ENCODE measurements at places on chromosomes 7 and 10. TPM values are rescaled to one million over a fixed set of nuclear protein-coding genes. Genes with fewer than 3 reads are reported as not detected.

- no peak for DNase-seq
These were observed 3.6 kb downstream of the PRKAR2B start for GRCh38 chr7:107047902-107048782.

DNA sequence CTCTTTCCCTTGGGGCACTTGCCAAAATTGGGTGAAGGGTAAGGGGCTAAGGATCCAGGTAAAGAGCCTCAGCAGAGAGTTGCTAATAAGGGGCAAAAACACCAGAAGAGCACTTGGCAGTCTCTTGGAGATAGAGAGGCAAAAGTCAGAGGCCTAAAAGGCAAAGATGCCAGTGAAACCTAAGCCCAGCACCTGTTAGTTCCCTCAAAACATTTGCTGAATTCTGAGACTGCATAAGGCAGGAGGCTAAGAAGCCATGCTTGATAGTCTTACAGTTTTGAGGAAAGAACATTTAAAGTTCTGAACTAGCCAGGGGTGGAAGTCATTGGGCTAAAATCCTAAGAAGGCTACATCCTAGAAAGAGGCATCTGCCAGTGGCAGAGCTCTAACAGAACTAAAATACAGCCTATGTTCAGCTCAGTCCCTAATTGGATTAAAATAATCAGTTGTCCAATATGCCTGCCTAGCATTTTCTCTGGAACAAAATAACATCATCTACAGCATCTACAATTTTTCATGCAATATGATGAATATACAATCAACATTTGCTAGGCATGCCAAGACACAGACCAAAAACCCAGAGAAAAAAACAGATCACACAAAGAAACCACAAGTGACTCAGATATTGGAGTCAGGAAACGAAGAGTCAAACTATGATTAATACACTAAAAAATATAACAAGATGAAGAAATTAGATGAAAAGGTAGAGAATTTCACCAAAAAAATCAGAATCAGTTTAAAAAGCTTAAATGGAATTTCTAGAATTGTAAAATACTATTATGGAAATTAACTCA is 7.7 kb downstream of the HTR7 start:
- no peak for DNase-seq

- peak; percentile 68 for DNase-seq
These were observed at the start of gene PRKG1 for GRCh38 chr10:51074238-51075028. Gene PRKG1, plus strand, starts transcription at chr10:51074487.

- DNase-seq, result no peak
These were observed 12.8 kb downstream of the CACNA2D1 start for GRCh38 chr7:82430500-82431465.

DNA sequence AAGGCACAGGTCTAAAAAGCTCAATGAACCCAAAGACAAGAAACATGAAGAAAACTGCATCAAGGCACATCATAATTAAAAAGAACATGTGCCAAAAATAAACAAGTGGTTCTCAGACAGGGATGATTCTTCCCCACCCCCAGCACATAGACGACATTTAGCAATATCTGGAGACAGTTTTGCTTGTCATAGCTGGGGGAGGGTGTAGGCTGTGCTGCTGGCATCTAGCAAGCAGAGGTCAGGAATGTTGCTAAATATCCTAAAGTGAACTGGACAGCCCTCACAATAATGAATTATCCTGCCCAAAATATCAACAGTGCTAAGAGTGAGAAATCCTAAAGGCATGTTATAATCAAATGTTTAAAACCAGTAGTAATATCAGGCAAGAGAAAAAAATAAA is 122.6 kb downstream of the MICU1 start:
- DNase-seq, result no peak

- no peak for DNase-seq
These were observed 151.5 kb upstream of the FAM3C start for GRCh38 chr7:121547544-121548092.

DNA sequence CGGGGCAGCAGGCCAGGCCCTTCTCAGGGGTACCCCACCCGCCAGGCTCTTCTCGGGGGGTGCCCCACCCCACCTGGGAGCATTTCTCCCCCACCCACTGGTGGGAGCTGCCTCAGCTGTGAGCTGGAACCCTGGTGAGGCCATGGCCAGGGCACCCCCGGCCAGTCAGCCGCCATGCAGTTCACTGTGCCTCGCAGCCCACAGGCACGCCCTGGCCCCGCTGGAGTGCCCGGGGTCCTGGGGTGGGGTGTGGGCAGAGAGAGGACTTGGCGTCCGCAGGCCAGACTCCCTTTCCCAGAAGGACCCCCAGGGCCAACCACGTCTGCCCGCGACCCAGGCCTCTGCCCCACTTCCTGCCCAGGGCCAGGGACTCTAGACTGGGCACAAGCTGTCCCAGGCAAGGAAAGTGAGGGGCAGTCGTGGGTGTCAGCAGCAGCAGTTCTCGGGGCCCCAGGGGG is 13.1 kb downstream of the DPYSL4 start:
- no peak for DNase-seq

GRCh38 chr10:50536617-50537240 is 87.0 kb downstream of the SGMS1 start:
- DNase-seq, result no peak

- DNase-seq, result no peak
These were observed 89.0 kb downstream of the TRIM24 start for GRCh38 chr7:138549082-138549481.

GRCh38 chr7:26858735-26859134 is 5.7 kb downstream of the SKAP2 start:
- DNase-seq, result no peak

DNA sequence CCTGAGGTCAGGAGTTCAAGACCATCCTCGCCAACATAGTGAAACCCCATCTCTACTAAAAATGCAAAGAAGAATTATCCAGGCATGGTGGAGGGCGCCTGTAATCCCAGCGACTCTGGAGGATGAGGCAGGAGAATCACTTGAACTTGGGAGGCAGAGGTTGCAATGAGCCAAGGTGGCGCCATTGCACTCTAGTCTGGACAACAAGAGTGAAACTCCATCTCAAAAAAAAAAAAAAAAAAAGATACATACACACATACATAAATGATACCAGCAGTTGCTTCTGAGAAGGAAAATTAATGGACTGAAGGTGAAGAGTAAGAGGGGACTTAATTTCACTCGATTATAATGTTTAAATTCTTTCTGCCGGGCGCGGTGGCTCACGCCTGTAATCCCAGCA is 40.2 kb upstream of the PAX2 start:
- DNase-seq, result no peak

DNA sequence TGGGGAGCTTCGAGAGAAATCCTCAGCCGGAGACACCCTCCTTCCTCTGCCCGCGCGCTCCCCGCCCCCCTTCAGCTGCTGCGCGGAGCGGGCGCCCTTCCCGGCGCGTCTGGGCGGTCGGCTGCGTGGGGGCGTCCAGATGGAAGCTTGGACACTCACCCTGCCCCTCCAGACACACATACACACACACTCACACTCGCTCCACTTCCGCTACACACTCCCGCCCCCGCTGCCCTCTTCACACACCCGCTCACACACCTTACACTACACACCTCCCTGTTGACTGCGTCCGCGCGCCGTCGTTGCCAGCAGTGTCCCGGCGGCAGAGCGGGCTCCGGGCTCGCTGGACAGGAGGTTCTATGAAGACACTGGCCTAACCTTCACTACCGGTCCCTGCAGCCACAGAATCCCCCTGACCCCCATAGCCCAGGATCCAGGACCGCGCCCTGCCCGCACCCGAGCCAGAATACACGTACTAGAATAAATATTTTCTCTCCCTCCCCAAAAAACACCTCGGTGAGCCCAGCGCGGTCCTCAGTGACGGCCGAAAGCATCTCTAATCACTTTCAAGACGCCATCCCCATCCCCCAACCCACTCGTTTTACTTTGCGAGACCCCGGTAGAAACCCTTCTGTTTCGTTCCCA is 1.1 kb upstream of the EGR2 start:
- DNase-seq, result peak; percentile 26

- DNase-seq, result no peak
These were observed 102.7 kb upstream of the MKLN1 start for GRCh38 chr7:131224996-131225395.

GRCh38 chr10:118520116-118520742 is 75.2 kb downstream of the PRLHR start:
- no peak for DNase-seq

GRCh38 chr10:123151737-123152135 is 2.5 kb upstream of the BUB3 start:
- no peak for DNase-seq

DNA sequence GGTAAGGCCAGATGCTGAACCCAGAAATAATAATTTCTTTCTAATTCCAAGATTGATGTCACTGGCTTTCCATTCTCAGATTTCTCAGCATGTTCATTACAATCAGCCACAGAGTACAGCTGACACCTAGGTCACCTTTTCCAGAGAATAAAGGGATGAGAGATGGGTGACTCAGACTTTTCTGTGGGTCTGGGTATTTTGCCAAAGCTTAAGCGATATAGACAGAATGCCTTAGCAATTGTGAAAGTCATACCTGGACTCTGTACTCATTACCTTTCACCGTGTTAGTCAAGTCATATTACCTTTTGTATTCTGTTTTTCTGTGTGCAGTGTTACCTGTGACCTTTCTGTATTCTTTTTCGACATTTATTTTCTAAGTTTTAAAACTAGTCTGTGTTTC is 10.6 kb upstream of the PRTFDC1 start:
- no peak for DNase-seq

GRCh38 chr7:53993224-53993623 is 549.0 kb upstream of the VSTM2A start:
- DNase-seq, result no peak

- no peak for DNase-seq
These were observed 314.9 kb upstream of the NPVF start for GRCh38 chr7:25543210-25543609.

DNA sequence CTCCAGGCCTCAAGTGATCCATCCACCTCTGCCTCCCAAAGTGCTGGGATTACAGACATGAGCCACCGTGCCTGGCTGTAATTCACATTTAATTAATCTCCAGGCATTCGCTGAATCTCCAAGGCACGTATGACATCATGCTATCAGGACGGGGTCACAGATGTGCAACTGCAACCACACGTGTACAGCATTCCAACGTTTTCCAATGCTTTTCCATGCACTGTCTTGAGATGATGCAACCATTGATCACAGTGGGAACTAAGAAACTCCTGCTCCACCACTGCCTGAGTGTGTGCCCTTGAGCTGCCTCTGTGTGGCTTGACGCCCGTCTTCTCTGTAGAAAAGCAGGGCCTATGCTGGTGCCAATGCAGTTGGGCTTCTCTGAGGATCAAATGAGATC is 119.8 kb upstream of the LYZL2 start:
- DNase-seq, result no peak

DNA sequence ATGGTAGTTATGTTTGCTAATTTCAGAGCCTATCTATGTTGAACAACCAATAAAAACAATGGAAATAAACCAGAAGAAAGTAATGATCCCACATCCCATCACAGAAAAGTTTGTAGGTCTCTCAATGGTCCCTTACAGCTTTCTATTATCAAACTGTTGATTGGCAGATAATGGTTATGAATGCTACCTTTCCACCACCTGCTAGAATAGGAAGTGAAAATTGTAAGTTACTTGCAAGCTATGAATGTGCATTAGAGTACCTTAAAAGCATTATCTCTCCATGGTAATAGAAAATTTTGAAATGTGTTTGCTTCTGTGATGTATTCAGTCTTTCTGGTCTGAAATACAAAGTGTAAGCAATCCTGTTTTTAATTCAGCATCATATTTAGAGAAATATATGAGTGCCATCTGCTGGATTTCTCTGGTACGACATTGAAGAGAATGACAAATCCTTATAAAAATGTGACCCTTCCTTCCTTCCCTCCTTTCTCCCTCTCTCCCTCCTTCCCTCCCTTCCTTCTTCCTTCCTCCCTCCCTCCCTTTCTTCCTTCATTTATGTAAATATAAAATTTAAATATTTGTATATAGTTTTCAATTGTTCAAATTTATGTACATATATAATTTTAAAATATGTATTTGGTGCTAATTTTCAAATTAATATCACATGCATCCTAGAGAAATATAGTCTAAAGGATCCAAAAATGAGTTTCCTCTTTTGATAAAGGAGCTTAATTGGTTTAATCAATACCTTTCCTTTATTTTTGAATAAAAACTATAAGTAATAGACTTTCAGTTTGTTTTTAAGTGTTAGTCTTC is 41.4 kb upstream of the PNLIPRP3 start:
- peak; percentile 46 for DNase-seq

DNA sequence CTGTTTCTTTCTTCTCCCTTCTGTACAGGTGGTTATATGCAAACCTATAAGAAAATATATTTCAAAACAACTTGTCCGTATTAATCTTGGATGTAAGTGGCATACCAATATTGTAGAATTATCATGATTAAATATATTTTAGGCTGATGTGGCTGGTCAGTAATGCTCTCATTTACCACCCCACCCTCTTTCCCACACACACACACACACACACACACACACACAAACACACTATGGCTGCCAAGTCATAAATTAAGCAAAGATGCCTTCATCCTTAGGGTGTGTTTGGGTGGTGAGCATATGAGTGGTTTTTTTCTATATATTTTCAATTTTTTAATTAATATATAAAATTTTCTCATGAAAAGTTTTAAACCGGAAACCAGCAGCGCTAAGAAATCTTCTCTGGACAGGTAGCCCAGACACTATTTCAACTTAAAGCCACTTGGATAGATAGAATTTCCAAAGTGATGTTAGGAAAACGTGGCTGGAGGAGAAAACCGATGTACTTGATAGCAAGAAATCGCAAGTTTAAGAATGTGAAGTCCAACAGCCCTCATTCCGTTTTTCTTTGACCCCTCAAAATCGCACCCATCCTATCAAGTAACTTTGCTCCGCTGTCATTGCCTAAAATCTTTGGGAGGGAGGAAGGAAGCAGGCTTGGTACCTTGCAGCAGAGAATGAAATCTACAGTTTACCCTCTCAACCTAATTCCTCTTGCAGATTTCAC is 171.7 kb downstream of the FAM107B start:
- DNase-seq, result no peak

- DNase-seq, result no peak
These were observed 6.7 kb downstream of the COL1A2 start for GRCh38 chr7:94401428-94401814.

- no peak for DNase-seq
These were observed 177.8 kb downstream of the NEURL1 start for GRCh38 chr10:103671126-103671895.

GRCh38 chr7:82685214-82685613 is 241.6 kb upstream of the CACNA2D1 start:
- DNase-seq, result no peak

- no peak for DNase-seq
These were observed 41.9 kb upstream of the FRMD4A start for GRCh38 chr10:14372606-14373005.

GRCh38 chr10:72310636-72311035 is 36.9 kb downstream of the DDIT4 start:
- no peak for DNase-seq

- peak; percentile 45 for DNase-seq
These were observed 14.5 kb downstream of the VWDE start for GRCh38 chr7:12389089-12389700.

The TAS2R5 gene
- 1.5 TPM for total RNA-seq

The FAM25A gene
- total RNA-seq, result not detected

The IGF2BP3 gene
- total RNA-seq, result 117 TPM

The IDI2 gene
- not detected for total RNA-seq

The LIPF gene
- not detected for total RNA-seq

The GSAP gene
- total RNA-seq, result 2.1 TPM

The GPR85 gene
- 1.6 TPM for total RNA-seq

The TLL2 gene
- 2.1 TPM for total RNA-seq

The CYP2C19 gene
- total RNA-seq, result not detected

The CPN1 gene
- not detected for total RNA-seq

The SGCE gene
- 44.9 TPM for total RNA-seq

The AKR1D1 gene
- not detected for total RNA-seq

Measured in neural crest cell (in vitro differentiated cells).